Activated CD4-positive, alpha-beta T cell treated with anti-CD3 and anti-CD28 coated beads, Interleukin-2, Interleukin-6, amounts not matched to agents 100 ng/mL and 50 ng/mL, durations not matched to agents 16 hours and 8 hours (primary cell): ENCODE measurements at places on chromosomes 7 and 10.

- no peak for DNase-seq
Measured at GRCh38 chr7:89145801-89146200, 350.3 kb upstream of the TEX47 start.

- DNase-seq, result no peak
Measured at GRCh38 chr10:34555653-34556052, 259.4 kb downstream of the PARD3 start.

GRCh38 chr7:44541028-44541869, at the start of gene NPC1L1:
Gene NPC1L1 (minus strand): TSS chr7:44541330. CDS start chr7:44541259, 71 bp downstream.
- no peak for DNase-seq

DNA sequence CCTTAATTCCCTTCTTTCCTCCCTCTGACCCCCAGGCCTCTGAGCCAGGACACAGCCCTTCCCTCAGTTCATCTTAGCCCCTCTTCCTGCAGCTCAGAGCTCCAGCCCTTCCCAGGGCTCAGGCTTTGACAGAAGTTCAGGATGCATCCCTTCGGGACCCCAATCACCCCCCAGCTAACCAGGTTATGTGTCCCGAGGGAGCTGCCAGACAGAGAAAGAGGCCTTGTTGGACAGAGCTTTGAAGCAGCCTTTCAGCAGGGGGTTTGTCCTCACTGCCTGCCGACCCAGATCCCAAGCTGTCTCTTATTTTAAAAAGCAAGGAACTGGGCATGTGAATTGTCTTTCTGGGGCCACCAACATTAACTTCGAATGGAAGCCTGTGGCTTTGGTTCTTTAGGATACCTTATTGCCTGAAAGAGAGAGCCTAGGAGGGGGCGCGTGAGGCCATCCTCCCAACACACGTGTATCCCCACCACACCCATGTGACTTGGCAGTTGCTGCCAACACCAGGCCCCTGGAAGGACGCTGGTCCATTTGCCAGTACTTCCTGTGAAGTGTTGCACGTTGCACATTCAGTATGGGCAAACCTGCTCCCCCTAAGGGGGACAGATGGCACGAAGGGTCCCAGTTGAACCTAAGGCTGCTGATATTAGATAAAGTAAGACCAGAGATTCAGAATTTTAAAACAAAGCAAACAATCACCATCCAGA, 858 bp downstream of the CCDC136 start:
- DNase-seq, result no peak

DNA sequence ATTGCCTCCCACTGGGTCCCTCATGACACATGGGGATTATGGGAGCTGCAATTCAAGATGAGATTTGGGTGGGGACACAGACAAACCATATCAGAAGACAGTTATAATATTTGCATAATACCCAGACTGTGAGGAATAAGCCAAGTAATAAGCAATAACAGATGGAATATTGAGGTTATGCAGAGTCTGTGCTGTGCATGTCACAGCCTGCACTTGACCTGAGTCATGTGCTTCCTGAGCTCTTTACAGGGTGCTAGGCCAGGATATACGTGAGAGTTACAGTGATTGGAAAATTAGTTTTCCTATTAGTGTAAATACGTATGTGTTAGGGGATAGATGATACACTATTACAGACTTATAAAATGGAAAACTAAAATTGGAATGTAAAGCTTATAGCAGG, 288.7 kb downstream of the SDK1 start:
- DNase-seq, result no peak

DNA sequence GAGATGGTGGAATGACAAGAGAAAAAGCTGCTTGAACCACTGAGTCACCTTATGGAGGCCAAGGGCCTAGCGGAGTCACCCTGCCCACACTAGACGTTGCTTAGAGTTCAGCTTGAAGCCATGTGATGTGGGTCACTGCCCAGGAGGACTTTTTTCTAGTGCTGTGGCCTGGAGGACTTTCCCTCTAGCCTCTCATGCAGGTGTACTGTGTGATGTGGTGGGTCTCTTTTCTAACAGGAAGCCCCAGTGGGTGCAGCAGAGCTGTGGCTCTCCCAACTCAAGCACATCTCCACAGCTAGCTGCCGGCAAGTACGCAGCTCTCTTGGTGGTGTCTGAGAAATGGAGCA, 13.6 kb downstream of the POR start:
- no peak for DNase-seq

DNA sequence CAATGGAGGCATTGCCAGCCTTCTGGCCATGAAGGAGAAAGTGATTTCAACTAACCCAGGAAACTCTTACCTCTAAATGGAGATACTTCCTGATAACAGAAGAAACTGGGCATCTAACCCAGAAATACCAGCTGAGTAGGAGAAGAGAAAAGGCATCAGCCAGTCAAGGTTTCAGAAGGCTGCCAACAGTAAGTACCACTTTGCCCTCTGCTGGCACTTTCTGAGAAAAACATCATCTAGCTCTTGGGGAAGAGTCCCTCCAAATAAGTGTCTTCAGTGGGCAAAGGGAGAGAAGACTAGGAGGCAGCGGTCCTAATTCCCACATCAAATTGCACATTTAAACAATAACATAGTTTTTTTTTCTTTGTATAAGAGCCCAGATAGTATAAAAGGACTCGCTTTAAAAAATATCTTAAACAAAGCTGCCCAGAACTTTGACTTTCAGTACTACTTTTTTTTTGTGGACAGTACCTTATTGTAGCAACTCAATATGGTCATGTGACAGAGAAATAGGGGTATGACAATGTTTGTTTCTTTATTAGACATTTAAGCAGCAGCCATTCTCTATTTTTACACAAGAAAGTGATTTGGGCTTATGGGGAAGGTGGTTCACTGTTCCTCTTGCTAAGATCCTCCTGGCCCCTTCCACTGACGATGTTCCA, 157.3 kb downstream of the CTTNBP2 start:
- DNase-seq, result peak; percentile 50

DNA sequence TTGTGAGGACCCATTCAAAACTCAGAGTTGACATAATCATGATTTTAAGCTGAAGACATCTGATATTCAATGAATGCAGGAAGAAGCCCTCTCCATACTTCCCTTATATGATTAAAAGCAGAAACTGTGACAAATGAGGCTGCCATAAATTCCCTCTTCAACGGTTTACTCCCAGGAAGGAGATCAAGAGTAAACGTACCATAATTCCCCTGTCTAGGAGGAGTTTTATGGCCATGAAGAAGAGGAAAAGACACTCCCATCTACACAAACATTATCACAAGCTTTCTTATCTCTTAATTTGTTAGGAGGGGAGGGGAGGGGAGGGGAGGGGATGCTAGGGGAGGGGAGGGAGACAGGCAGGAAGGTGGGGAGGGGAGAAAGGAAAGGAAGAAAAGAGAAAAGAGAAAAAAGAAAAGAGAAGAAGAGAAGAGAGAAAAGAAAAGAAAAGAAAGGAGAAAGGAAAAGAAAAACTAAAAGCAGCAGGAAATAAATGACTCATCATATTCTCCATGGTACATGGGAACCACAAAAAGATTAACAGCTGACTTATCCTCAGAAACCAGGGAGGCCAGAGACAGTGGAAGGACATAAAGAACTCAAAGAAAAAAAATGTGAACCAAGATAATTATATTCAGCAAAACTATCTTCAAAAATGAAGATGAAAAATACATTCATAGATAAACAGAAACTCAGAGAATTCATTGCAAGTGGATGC, 121.6 kb downstream of the ALOX5 start:
- peak; percentile 9 for DNase-seq
